OCI-LY7 (cell line): ENCODE measurements at places on chromosomes 13 and 19.

DNA sequence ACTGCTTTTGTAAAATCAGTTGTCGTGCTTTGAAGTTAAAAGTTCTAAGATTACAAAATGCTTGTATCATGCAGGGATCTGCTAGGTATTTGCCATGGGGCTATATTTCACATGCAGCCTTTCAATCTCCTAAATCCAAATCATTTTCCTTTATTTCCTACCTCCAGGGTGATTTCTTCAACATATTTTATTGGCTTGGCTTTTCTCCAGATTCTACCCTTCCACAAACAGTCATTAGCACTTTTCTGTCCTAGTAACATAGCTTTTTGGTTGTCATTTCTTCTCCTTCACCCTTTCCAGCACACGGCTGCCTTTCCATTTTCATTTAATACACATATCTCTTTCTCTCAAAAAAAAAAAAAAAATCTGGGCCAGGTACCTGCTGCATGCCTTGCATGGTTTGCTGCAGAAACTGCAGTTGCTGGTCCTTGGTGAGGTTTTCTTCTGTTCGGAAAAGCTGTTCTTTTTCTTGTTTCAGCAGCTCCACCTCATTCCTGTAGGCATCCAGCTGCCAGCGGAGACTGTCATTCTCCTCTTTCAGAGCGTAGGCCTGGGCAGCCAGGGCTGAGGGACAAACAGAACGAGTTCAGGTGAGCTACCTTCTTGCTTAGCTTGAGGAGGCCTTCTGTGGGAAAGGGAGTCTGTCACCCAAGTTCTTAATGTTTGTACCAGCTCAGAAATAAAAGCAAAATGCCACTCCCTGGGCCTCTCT lies 274.7 kb downstream of the DNAJC15 start:
- no peak for DNase-seq

DNA sequence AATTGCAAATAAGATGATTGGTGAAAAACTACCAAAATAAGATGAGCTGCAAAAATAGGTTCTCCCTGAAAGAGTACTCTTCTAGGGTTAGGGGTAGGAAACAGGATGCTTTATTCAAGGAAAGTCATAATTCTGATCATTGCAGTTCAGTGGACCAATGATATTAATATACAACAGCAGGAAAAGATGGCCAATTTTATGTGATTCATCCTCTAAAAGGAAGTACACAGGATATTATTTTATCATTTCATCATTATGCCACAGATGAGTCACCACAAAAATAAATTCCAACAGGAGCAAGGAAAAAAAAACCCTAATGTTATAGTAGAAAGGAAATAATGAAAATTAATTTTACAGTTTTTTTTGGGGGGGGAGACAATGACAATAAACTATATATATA lies 205.0 kb downstream of the NALCN start:
- DNase-seq, result no peak

DNA sequence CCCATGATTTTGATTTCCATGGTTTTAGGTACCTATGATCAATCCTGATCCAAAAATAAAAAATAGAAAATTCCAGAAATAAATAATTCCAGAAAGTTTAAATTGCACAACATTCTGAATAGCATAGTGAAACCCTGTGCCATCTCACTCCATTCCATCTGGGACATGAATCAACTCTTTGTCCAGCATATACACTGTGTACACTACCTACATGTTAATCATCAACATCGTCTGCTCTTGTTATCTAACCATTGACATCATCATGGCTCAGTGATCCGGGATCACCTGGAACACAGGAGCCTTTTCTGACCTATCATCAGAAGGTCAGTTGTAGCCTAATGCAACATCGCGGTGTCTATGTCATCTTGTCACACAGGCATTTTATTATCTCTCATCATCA lies 75.6 kb downstream of the MYO16 start:
- no peak for DNase-seq

GRCh38 chr13:33259296-33259695 lies 26.3 kb downstream of the STARD13 start:
- no peak for DNase-seq

DNA sequence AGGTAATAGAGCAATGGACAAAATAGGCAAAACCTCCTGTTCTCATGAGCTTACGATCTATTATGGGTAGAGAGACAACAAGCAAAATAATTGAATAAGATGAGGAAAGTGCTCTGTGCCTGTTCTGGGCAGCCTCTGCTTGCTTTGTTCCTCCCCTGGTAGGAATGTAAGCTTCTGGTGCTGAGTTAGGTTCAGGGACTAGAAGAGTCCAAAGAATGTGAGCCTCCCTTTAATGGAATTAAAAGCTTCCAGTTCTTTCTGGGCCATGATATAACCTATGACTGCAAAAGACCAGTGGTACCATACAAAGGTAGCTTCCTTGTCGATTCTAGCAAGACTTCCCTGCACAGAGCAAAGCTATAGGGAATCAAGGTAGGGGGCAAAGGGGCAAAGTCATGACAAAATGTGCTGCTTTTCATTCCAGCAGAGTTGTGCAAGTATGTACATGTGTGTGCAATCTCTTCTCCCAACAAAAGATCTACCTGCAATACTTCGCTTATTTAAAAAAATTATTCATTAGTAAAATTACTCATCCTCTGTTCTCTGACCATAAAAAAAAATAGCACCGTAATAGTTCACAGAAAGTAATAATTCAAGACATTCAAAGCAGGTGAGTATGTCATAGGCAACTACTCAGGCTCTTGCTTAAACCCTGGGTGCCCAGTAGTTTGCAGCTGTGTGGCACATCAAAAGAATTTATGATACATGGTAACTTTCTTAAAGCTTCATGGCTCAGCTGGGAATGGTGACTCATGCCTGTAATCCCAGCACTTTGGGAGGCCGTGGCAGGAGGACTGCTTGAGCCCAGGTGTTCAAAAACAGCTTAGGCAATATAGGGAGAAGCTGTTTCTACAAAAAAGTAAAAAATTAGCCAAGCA lies 21.4 kb downstream of the ACOD1 start:
- no peak for DNase-seq

- DNase-seq, result no peak
Measured at GRCh38 chr19:40982594-40983101, 8.4 kb upstream of the CYP2B6 start.

DNA sequence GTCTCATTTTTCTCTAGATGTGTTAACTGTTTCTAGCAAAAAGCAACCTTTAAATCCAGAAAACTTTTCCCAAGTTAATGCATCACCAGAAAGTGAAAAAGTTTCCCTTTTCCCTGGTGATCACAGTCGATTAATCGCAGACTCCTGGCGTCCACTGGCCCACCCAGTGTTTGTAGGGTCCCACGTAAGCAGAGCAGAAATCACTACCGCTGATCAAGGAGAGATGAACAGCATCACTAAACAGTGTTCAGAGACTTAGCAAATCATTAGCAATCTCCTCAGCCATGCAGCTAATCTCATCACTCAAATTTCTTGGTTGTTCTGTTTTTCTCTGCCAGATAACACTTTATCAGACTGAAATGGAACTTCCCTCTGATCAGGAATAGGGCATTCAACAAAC lies 184.2 kb downstream of the EFNB2 start:
- no peak for DNase-seq

DNA sequence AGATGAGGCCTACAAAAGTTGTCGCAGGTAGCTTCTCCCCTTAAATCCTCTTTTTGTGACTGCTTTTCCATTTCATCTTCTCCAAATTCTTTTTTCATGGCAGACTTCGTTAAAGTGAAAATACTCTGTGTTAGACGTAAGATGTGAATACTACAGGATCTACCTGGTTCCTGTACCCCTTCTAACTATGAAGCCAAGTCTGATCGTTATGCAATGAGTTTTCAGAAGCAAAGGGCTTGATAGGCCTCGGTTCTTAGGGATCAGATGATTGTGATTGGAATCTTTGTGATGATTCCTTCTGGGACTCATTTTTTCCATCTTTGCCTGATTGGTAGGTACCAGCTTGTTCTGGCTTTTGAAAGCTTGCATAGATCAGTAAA lies 86.9 kb downstream of the PCCA start:
- no peak for DNase-seq

GRCh38 chr19:49442354-49442753 lies 1.0 kb upstream of the SLC17A7 start:
- no peak for DNase-seq

DNA sequence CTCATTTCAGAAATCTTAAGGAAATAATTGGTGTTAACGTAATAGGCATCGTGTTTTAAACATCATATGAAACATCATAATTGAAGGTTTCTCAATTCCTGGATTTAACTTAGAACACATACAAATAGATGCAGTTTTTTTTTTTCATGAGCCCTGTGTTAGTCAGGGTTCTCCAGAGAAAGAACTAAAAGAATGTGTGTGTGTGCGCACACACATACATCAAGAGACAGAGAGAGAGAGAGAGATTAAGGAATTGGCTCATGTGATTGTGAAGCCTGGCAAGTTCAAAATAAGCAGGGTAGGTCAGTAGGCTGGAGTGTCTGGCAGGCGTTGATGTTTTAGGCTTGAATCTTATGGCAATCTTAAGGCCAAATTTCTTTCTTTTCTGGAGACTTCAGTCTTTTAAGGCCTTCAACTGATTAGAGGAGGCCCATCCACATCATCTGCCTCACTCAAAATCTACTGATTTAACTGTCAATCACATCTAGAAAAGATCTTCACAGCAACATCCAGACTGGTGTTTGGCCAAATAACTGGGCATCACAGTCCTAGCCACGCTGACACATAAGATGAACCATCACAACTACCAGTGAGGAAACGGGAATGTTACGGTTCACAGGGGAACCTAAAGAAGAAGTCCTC lies 25.2 kb downstream of the SPATA13 start:
- DNase-seq, result no peak

GRCh38 chr19:49605605-49606004 lies 14.6 kb downstream of the PRR12 start:
- DNase-seq, result no peak

DNA sequence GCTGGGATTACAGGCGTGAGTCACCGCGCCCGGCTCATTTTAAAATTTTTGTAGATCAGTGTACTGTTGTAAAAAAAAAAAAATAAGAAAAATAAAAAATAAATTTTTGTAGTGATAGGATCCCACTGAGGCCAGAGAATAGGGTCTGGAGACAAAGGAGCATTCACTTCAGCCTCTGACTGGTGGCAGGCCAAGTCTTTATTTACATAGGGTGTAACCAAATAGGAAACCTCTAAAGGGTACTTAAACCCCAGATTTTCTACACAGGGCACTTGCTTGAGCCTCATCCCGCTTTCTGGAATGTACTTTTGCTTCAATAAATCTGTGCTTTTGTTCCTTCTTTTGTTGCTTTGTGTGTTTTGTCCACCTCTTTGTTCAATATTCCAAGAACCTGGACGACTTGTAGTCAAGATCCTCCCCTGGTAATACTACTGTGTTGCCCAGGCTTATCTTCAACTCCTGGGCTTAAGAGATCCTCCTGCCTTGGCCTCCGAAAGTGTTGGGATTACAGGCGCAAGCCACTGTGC lies 2.1 kb upstream of the PDCD2L start:
- DNase-seq, result no peak

DNA sequence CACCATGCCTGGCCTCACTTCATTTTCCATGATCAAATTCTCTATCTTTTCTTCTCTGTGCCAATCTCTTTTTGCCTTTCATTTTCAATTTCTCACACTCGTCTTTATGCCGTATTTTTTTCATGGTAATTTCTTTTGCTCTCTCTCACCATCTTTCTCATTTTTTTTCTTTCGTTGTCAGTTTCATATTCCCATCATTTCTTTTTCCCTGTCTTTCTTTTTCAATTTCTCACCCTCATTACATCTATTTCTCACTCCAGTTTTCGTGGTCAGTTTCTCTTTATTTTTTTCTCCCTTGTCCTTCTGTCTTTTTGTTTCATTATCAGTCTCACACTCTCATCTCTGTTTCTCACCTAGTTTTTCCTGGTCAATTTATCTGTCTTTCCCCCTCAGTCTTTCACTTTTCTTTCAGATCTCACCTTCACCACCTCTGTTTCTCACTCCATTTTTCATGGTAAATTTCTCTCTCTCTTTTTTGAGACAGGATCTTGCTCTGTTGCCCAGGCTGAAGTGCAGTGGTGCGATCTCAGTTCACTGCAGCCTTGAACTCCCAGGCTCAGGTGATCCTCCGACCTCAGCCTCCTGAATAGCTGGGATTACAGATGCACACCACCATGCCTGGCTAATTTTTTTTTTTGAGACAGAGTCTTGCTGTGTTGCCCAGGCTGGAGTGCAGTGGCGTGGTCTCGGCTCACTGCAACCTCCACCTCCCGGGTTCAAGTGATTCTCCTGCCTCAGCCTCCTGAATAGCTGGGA lies 14.1 kb downstream of the SSC5D start:
- no peak for DNase-seq

DNA sequence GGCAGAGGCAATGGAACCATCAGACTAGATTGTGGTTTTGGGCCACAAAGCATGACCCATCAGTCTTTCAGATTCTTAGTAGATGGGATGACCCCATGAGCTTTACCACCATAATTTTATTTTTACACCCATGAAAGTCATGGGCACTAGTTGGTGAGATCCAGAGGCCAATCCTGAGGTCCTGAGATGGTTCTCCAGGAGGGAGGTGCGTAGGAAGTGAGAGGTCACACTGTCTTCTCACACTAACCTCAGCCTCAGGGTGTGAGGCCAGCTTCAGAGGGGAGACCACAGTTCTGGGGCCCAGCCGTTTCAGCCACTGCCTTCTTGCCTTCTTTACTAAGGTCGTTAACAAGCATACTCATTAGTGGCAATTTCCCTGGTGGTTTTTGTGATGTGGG lies 106.4 kb downstream of the AKAP11 start:
- no peak for DNase-seq

- peak; percentile 1 for DNase-seq
Measured at GRCh38 chr13:45879666-45880065, 28.1 kb upstream of the SIAH3 start.

GRCh38 chr13:110419946-110420345 lies 112.9 kb downstream of the COL4A2 start:
- no peak for DNase-seq

GRCh38 chr13:67277581-67277980 lies 47.4 kb upstream of the PCDH9 start:
- no peak for DNase-seq

- peak; percentile 32 for DNase-seq
Measured at GRCh38 chr13:112839356-112840105, 129.5 kb upstream of the MCF2L start.

GRCh38 chr19:38526430-38526829 lies 91.3 kb downstream of the MAP4K1 start:
- no peak for DNase-seq

DNA sequence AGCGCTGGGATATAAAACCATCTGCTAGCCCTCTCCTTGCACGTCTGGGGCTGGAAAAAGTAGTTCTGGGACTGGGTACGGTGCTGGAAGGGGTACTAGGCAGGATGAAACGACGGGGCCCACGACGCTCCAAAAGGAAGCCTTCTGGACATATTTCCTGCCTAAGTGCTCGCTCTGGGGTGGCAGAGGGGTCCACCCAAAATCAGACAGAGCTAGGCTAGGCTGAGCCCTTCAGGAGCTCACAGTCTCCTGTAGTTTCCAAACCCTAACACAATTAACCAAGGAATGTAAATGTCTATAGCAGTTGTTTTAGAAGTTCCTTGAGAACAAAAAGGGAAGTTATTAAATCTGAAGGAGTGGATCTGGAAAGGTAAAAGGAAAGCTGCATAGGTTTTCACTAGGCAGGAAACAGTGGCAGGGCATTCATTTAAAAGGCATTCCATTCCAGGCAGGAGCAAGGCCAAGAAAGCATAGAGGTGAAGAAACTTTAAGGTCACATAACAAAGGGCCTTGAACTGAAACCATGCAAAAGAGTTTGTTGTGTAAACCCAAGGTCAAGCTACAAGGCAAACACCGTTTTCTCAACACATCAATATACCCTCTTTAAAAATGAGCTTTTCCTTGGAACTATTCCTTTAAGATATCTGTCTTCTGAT lies 634 bp upstream of the DIAPH3 start:
- no peak for DNase-seq

- DNase-seq, result peak; percentile 55
Measured at GRCh38 chr19:5321851-5322681, 18.5 kb downstream of the PTPRS start.
